Sigmoid colon (tissue), 7 donors: ENCODE measurements at places on chromosomes 11 and 22. TPM values are rescaled to one million over a fixed set of nuclear protein-coding genes. Genes with fewer than 3 reads are reported as not detected.

DNA sequence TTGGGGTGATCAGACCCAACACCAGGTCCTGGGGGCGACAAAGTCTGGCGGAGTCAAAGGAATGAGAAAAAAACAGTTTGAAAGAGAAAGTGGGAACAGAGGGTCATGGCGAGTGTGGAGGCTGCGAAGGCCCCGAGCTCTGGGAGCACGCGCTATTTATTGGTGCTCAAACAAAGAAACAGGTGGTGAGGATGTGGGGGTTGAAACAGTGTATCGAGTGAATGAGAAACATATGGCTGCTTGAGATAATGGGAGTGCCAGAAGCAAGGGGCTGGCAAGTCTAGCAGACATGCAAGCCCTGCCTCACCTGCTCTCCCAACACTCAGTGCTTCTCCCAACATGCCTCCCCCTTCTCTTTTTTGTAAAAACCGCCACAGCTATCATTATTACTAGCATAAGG, 7.8 kb upstream of the DUSP18 start:
- no peak overlapping the region for H3K27ac ChIP-seq
- no peak for DNase-seq
- no peaks in the 10 kb centered on the region for H3K27me3 ChIP-seq
- no peak overlapping the region for H3K4me3 ChIP-seq

DNA sequence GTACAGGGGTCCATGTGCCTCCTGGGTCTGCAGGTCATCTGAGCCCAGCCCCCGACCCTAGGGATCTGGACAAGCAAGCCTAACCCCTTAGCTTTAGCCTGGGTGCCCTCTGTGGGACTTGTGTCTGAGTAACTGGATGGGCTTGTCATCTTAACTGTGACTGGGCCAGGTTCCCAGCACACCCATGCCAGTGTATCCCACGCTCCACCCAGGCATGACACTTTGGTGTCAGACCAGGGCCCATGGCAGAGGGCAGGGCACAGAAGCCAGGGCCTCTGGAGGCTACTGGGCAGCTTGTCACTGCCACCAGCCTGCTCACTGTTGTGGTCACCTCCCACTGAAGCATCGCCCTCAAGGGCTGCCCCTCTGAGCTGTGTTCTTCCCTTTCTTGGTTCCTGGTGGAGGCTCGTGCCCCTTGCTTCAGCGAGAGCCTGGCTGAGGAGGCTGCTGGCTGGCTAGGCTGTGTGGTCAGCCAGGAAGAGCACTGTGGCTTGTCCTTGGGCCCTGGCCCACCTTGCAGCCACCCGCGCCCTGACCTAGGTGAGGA, 80.8 kb downstream of the ST3GAL4 start:
- H3K27ac ChIP-seq = no peak overlapping the region
- peaks cover 7% of the 10 kb centered on the region for H3K4me1 ChIP-seq
- no peak overlapping the region for H3K4me3 ChIP-seq
- no peak for DNase-seq

- H3K4me1 ChIP-seq = peaks cover 7% of the 10 kb centered on the region
- peak; percentile 69 for DNase-seq
- H3K36me3 ChIP-seq = no peaks in the 10 kb centered on the region
- H3K4me3 ChIP-seq = no peak overlapping the region
Observed at GRCh38 chr11:35030716-35031213, 108.2 kb upstream of the CD44 start.

DNA sequence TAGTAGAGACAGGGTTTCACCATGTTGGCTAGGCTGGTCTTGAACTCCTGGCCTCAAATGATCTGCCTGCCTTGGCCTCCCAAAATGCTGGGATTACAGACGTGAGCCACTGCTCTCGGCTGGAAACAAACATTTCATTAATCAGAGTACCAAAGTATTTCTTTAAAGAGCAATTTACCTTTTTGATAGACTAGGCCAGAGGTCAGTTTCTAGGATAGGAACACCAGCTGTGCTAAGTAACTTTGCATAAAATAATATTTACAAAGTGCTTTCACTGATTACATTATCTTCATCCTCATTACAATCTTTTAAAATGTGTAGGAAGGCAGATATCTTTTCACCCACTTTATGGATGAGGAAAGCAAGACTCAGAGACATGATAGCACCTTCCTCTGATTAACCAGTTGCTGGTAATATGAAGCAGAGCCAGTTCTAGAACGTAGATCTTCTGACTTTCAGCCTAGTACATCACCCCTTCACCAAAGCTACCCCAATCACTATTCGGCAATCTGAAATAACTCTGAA, 355.2 kb downstream of the SOX6 start:
- no peak overlapping the region for H3K27ac ChIP-seq
- H3K36me3 ChIP-seq = no peaks in the 10 kb centered on the region
- DNase-seq = no peak

DNA sequence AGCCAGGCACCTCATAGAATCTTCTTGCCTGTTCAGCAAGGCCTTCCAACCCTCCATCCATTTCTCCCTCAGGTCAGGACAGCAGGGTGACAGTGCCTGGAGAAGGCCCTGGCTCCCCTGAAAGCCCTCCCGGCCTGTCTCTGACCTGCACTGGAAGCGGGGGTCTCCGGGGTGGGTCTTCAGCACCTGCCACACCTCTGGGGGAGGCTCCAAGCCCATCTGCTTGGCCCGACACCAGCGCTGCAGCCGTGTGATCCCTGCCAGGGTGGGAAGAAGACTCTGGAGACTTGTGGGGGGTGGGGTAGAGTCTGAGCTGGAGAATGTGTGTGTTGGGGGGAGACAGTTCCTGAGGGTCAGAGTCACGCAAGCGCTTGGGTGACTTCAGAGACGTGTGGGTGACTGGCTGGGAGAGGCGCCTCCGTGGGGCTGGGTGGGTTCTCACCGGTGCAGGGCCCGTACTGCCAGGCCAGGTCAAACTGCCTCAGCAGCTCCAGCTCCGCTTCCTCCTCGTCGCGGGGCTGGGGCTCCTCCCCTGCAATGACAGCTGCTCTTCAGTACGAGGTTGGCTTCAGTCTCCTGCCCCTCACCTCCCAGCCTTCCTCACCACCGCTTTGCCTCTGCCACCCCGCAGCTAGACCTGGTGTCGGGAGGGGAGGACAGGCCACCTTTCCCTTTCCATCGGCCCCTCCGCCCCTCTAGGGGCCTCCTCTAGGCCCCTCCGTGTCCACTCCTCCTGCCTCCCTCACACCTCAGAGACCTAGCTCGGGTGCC, 615 bp downstream of the POLD4 start:
- H3K27me3 ChIP-seq = no peaks in the 10 kb centered on the region
- peak overlapping the region; percentile 100 for H3K27ac ChIP-seq
- peaks cover 3% of the 10 kb centered on the region for H3K4me1 ChIP-seq
- peak overlapping the region; percentile 74 for H3K4me3 ChIP-seq

DNA sequence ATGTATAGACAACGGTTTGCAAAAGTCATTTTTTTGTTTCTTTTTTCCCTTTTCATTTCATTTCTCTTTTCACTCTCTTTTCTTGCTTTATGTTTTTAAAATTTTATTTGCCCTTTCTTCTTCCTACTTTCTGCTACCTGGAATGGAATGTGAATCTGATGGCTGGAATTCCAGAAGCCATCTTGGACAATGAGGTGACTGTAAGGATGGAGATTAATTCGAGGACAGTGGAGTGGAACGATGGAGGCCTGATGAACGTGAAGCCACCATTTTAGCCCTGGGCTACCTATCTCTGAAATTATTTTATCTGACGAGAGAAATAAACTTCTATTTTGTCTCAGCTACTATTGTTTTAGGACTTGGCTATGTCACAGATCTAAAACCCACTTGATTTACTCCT, 2.8 kb upstream of the POLA2 start:
- no peak overlapping the region for H3K4me3 ChIP-seq
- peaks cover 18% of the 10 kb centered on the region for H3K4me1 ChIP-seq
- no peaks in the 10 kb centered on the region for H3K27me3 ChIP-seq

GRCh38 chr11:80837051-80837450, 1396.2 kb upstream of the TENM4 start:
- no peaks in the 10 kb centered on the region for H3K4me1 ChIP-seq
- H3K4me3 ChIP-seq = no peak overlapping the region
- DNase-seq = no peak
- no peaks in the 10 kb centered on the region for H3K27me3 ChIP-seq

DNA sequence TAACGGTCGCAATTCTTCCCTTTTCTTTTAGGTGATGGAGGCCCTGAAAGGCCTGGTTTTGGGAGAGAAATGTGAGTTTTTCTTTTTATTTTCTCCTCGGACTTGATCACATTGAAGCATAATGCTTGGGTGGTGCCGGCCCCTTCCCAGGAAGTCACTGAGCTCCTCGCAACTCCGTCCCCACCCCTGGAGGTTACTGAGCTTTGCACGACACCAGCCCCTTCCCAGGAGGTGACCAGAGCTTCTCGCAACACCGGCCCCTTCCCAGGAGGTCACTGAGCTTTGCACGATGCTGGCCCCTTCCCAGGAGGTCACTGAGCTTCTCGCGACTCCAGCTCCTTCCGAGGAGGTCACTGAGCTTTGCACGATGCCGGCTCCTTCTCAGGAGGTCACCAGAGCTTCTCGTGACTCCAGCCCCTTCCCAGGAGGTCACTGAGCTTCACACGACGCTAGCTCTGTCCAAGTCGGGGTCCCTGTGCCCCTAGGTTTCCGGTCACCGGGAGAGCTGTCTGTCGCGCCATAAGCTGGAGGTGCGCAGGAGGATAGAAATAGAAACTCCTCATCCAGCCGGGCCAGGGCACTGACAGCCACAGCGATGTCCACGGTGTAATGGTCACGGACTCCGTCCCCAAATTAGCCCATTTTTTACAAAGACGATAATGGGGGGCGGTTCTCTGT, 586.4 kb downstream of the BRD1 start:
- H3K36me3 ChIP-seq = no peaks in the 10 kb centered on the region
- no peak overlapping the region for H3K4me3 ChIP-seq
- no peaks in the 10 kb centered on the region for H3K27me3 ChIP-seq
- no peaks in the 10 kb centered on the region for H3K4me1 ChIP-seq
- no peak for DNase-seq

GRCh38 chr11:118907051-118908042, 18.4 kb downstream of the BCL9L start:
- H3K4me1 ChIP-seq = peaks cover 65% of the 10 kb centered on the region
- H3K27me3 ChIP-seq = no peaks in the 10 kb centered on the region
- no peak overlapping the region for H3K4me3 ChIP-seq
- H3K36me3 ChIP-seq = peaks cover 21% of the 10 kb centered on the region
- peak overlapping the region; percentile 100 for H3K27ac ChIP-seq
- peak; percentile 92 for DNase-seq

DNA sequence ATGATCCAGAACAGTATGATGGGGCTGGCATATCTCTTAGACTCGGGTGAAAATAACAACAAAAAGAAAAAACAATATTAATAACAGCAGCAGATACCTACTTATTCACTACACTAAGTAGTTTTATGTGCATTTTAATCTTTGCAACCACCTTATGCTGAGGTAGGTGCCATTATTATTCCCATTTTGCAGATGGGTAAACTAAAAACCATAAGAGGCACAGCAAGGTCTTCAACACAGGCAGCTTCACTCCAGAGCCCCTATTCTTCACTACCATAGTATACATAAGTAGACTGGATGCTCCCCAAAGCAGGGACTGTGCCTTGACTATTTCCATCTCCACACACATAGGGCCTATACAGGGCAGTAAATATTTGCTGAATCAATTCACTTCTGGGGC, 41.0 kb downstream of the CLPB start:
- no peaks in the 10 kb centered on the region for H3K27me3 ChIP-seq
- H3K27ac ChIP-seq = no peak overlapping the region
- no peak overlapping the region for H3K4me3 ChIP-seq
- H3K36me3 ChIP-seq = no peaks in the 10 kb centered on the region
- peaks cover 3% of the 10 kb centered on the region for H3K4me1 ChIP-seq

DNA sequence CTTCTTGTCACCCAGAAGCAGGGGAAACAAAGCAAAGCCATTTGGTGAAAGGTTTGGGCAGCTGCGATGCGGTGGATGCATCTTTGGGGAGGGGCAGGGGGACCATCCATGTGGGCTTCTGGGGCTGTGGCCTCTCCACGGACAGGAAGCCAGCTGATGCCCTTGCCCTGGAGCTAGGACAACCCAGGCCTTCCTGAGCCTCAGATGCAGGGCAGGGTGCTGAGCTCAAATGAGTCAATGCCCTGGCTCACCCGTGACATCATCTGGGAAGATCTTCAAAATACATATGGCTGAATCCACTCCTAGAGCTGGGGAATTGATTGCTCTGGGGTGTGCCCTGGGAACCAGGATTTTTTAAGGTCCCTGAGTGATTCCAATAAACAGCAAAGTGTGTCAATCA, 1418.2 kb downstream of the TBC1D22A start:
- no peaks in the 10 kb centered on the region for H3K4me1 ChIP-seq
- DNase-seq = no peak
- H3K27ac ChIP-seq = no peak overlapping the region
- no peaks in the 10 kb centered on the region for H3K27me3 ChIP-seq

DNA sequence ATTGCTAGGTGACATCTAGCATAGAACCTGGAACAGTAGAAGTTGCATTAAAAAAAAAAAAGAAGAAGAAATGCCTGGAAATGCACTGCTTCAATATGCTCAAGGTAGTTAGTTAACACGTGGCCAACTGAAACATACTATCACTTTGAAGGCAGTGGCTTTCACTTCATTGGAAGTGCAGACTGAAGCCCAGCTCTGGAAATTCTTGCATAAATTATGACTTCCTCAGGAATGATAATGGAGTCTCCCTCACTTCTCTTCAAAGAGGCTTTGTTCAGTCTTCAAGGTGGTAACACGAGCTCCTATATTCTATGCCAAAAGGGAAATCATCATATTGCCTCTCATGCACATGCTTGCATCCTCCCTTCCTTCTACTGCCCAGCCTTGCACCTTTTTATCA, 715.9 kb upstream of the API5 start:
- no peak overlapping the region for H3K27ac ChIP-seq
- DNase-seq = no peak
- H3K27me3 ChIP-seq = no peaks in the 10 kb centered on the region
- no peaks in the 10 kb centered on the region for H3K4me1 ChIP-seq
- no peaks in the 10 kb centered on the region for H3K36me3 ChIP-seq

Gene LRRC74B
- polyA plus RNA-seq = 0.06 TPM

Gene ZP1
- polyA plus RNA-seq = not detected

Gene CCND1
- 14.8 TPM for polyA plus RNA-seq

Gene STIM1
- 44.8 TPM for polyA plus RNA-seq

Gene OR51B2
- polyA plus RNA-seq = not detected

Gene TMEM191B
- polyA plus RNA-seq = 2.4 TPM

Gene CFAP300
- polyA plus RNA-seq = 1.6 TPM

Gene CD6
- 0.23 TPM for polyA plus RNA-seq

Gene FGF19
- not detected for polyA plus RNA-seq

Gene KCNQ1
- 7.8 TPM for polyA plus RNA-seq

Gene CASP5
- 43.3 TPM for polyA plus RNA-seq

Gene FOLR2
- 14.1 TPM for polyA plus RNA-seq

Gene RNF121
- polyA plus RNA-seq = 7.2 TPM

Gene OOSP2
- not detected for polyA plus RNA-seq

Gene FBLN1
- 9.0 TPM for polyA plus RNA-seq
